ENCODE measurements at places on chromosomes 1 and 21.

- peak; percentile 88 for DNase-seq
Observed at GRCh38 chr21:41361786-41362604, at the start of gene MX2. MX2 (plus strand) TSS chr21:41362027; CDS start chr21:41376907, 14,880 bp downstream.

DNA sequence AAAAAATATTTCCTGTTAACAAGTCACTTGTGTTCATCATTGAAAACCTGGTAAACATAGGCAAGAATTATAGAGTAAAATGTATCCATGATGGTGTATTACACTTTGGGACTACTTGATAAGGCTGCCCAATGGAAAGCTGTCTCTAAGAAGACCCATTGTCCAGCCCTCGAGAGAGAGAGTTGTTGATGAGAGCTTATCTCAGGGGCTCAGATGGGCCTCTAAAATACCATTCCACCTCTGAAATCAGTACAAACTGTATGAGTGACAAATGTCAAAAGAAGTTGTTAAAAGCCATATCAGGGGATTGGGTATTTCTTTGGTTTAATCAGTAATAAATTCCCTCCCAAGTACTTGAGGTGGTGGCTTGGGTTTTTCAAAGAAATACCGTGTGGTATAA, 96.1 kb downstream of the KCNK1 start:
- DNase-seq, result no peak

DNA sequence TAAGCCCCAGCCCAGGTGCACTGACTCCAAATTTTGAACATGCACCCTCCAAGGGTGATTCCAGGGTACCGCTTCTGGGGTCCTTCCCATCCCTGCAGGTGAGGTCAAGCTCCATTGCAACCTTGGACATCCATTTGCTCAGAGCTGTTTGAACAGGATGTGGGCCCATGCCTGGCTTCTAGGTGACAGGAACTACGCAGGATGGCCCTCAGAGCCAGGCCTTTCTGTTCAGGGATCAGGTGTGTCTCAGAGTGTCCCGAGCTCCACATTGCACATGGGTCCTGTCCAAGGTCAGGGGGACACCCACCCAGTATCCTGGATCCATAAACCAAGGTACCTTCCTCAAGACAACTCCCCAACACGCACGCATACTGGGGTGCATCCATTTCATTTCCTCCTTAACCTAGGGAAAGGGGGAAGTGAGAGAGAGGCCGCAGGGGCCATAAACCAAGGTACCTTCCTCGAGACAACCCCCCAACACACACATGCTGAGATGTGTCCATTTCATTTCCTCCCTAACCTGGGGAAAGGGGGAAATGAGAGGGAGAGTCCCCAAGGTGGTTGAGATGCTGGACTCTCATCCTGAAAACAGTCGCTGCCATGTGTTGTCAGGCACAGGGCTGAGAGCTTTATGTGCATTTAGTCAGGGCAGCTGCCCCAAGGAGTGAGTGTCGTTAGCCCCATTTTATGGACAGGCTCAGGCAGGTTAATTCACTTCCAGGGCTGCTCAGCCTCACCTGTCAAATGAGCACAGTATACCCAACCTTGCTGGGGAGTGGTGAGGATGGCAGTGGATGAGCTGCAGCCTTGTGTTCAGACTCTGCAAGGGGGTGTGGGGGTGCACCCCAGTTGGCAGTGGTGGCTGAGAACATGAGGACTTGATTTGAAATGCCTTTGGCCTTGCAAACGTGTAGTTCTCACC, 2.1 kb downstream of the SLC66A1 start:
- no peak for DNase-seq

GRCh38 chr1:193415256-193415655, 228.8 kb upstream of the B3GALT2 start:
- no peak for DNase-seq

DNA sequence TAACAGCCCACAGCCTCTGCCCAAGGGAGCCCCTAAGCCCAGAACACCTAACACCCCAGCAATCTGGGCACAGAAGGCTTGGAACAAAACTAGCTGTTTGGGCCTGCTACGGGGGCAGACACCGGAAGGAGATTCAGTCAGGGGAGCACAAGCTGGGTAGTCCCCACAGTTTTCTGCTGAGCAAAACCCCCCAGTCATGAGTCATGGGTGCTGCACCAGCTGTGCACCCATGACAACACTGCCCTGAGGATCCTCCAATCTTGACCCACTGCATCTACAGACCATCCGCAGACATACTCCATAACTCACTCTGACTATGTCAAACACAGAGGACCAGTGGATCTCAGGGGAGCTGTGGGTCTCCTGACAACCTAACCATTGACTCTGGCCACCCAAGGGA, 105.1 kb downstream of the LRIG2 start:
- no peak for DNase-seq

- peak; percentile 78 for DNase-seq
Observed at GRCh38 chr1:21268281-21269239, 21.7 kb downstream of the ECE1 start.

- DNase-seq, result no peak
Observed at GRCh38 chr21:33945652-33946270, 30.2 kb upstream of the ATP5PO start.

Data from right cardiac atrium (tissue), 5 donors.